ENCODE measurements at places on chromosomes 7 and 10. TPM values are rescaled to one million over a fixed set of nuclear protein-coding genes. Genes with fewer than 3 reads are reported as not detected.

The MYL10 gene
- total RNA-seq, result not detected

The UTF1 gene
- total RNA-seq, result not detected

- no peaks in the 10 kb centered on the region for H3K27me3 ChIP-seq
- peaks cover 9% of the 10 kb centered on the region for H3K4me1 ChIP-seq
- peaks cover 54% of the 10 kb centered on the region for H3K36me3 ChIP-seq
- no peak overlapping the region for H3K4me3 ChIP-seq
- no peak overlapping the region for H3K27ac ChIP-seq
- no peak for DNase-seq
Observed at GRCh38 chr7:100677308-100678267, 4.0 kb downstream of the GNB2 start.

DNA sequence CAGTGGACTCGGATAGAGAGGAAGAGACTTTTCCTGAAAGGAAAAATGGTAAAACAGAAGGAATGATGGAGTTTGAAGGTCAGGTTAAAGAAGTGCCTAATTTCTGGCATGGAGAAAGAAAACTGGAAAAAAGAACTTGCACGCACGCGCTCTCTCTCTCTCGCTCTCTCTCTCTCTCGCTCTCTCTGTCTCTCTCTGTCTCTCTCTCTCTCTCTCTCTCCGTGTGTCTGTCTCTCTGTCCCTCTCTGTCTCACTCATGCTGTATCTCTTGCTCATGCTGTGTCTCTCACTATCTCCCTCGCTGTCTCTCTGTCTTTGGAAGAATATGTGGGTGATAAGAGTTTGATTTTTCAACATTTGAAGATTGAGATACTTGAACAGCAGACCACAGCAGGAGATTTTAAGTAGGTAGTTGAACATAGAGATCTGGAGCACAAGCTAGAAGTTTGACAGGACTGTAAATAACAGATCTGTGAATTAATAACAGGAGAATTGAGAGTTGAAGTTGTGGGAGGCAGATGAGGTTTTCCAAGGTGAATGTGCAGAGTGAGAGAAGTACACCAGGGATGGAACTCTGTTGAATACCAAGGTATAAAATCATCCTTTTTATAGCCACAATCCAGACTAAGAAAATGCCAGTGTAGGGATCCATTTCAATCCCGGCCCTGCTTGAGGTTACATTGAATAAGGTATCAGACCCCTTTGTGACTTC lies 33.1 kb downstream of the ADD3 start:
- no peaks in the 10 kb centered on the region for H3K27me3 ChIP-seq
- no peak overlapping the region for H3K4me3 ChIP-seq
- H3K36me3 ChIP-seq, result peaks cover under 1% of the 10 kb centered on the region

GRCh38 chr10:76973091-76974016 lies 664.3 kb downstream of the KCNMA1 start:
- no peaks in the 10 kb centered on the region for H3K4me1 ChIP-seq
- DNase-seq, result peak; percentile 30
- no peaks in the 10 kb centered on the region for H3K36me3 ChIP-seq
- H3K27me3 ChIP-seq, result peaks cover 3% of the 10 kb centered on the region
- H3K27ac ChIP-seq, result no peak overlapping the region

GRCh38 chr10:97074256-97075145 lies 111.3 kb downstream of the SLIT1 start:
- DNase-seq, result no peak
- H3K27me3 ChIP-seq, result peaks cover 57% of the 10 kb centered on the region
- H3K4me3 ChIP-seq, result no peak overlapping the region
- no peaks in the 10 kb centered on the region for H3K36me3 ChIP-seq

The TMEM130 gene
- total RNA-seq, result 1.1 TPM

GRCh38 chr10:71006506-71006905 lies 118.1 kb upstream of the PCBD1 start:
- H3K4me1 ChIP-seq, result no peaks in the 10 kb centered on the region
- no peaks in the 10 kb centered on the region for H3K36me3 ChIP-seq
- H3K27me3 ChIP-seq, result peaks cover 21% of the 10 kb centered on the region
- no peak overlapping the region for H3K27ac ChIP-seq
- H3K4me3 ChIP-seq, result no peak overlapping the region

The STOX1 gene
- total RNA-seq, result 0.18 TPM

- H3K4me1 ChIP-seq, result peaks cover 18% of the 10 kb centered on the region
- H3K4me3 ChIP-seq, result no peak overlapping the region
- H3K27me3 ChIP-seq, result no peaks in the 10 kb centered on the region
- H3K36me3 ChIP-seq, result no peaks in the 10 kb centered on the region
- DNase-seq, result no peak
- no peak overlapping the region for H3K27ac ChIP-seq
Observed at GRCh38 chr10:97548828-97549455, 23.6 kb upstream of the ANKRD2 start.

DNA sequence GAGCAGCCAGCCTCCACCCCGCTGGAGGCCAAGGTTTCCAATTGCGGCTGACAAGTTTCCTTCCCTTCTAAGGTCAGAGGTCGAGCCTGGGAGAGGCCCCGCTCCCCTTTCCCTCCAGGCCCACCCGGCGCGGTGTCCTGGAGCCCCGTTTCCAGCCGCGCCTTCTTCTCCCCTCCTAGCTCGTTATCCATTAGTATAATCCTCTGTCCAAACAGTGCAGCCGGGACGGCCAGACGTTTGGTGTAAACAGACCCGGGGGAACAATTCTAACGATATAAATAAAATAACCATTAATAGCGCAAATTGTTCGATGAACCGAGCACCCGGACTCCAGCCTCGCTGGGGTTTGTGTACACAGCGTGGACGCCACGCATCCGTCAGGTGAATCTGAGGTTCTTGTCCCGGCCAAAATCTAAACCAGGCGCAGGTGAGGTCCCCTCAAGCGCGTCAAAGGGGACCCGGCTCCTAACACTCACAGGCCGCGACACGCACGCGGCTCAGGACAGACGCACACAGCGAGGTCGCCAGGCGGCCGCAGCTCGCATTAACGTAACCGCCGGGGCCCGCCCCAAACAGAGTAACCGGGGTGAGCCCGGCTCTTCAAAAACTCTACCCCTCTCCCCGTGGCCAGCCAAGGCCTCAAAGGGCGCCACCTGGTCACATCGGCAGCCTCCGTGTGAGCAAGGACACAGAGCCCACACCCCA lies 10.8 kb upstream of the NKX2-3 start:
- H3K4me3 ChIP-seq, result no peak overlapping the region
- peaks cover 76% of the 10 kb centered on the region for H3K27me3 ChIP-seq
- no peak overlapping the region for H3K27ac ChIP-seq
- no peaks in the 10 kb centered on the region for H3K4me1 ChIP-seq

DNA sequence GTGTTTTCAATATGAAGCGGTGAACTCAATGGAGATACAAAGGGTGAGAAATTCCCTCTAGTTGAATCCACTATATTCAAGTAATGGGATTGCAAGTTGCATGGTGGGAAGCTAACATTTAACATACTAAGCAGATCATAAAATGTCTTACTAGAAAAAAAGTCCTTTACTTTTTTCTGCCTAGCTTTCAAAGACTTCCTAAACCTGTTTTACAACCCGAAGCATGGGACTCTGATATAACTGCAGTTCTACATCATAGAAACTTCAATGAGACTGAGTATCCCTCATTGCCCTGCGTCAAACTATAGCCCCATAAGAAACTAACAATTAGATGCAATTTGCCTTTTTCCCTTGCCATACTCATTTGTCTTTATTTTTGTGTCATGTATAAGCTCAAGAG lies 179.9 kb downstream of the RTKN2 start:
- no peak overlapping the region for H3K4me3 ChIP-seq
- no peaks in the 10 kb centered on the region for H3K27me3 ChIP-seq
- peaks cover 34% of the 10 kb centered on the region for H3K4me1 ChIP-seq
- DNase-seq, result no peak

DNA sequence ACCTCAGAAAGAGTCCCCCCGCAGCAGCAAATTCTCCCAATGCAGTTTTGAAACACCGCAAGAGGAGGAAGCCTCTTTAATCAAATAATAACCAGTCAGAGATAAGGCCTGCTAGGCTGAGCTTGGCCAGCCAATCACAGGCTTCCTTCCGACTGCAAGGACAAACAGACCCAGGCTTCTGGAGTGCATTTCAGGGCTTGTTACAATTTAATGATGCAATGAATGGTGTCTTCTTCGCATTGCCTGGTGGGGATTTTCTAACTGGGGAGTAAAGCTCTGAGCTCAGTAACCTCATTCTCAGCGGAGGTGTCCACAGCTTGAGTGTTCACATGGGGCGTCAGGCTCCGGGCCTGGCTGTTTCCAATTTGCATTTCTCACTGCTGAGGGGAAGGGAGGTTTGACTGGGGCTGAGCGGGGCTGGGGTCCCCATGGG lies 31.8 kb upstream of the GPAM start:
- no peaks in the 10 kb centered on the region for H3K4me1 ChIP-seq
- H3K36me3 ChIP-seq, result no peaks in the 10 kb centered on the region
- peaks cover 2% of the 10 kb centered on the region for H3K27me3 ChIP-seq
- H3K4me3 ChIP-seq, result no peak overlapping the region

GRCh38 chr7:18890885-18891621 lies 226.4 kb downstream of the TWIST1 start:
- H3K36me3 ChIP-seq, result no peaks in the 10 kb centered on the region
- H3K4me1 ChIP-seq, result peaks cover 5% of the 10 kb centered on the region
- no peaks in the 10 kb centered on the region for H3K27me3 ChIP-seq
- peak; percentile 39 for DNase-seq

GRCh38 chr7:107206136-107206535 lies 37.3 kb downstream of the HBP1 start:
- peaks cover 4% of the 10 kb centered on the region for H3K4me1 ChIP-seq
- peaks cover 27% of the 10 kb centered on the region for H3K36me3 ChIP-seq
- H3K27ac ChIP-seq, result no peak overlapping the region
- H3K27me3 ChIP-seq, result no peaks in the 10 kb centered on the region
- no peak overlapping the region for H3K4me3 ChIP-seq

GRCh38 chr7:19275000-19275399 lies 129.8 kb upstream of the FERD3L start:
- no peaks in the 10 kb centered on the region for H3K27me3 ChIP-seq
- DNase-seq, result no peak
- H3K4me1 ChIP-seq, result no peaks in the 10 kb centered on the region

The MOGAT3 gene
- total RNA-seq, result not detected

The AKR1C4 gene
- total RNA-seq, result not detected

- no peak overlapping the region for H3K4me3 ChIP-seq
- no peaks in the 10 kb centered on the region for H3K36me3 ChIP-seq
- H3K27me3 ChIP-seq, result peaks cover 2% of the 10 kb centered on the region
- no peaks in the 10 kb centered on the region for H3K4me1 ChIP-seq
- no peak overlapping the region for H3K27ac ChIP-seq
- peak; percentile 79 for DNase-seq
Observed at GRCh38 chr10:36023939-36024338, 381.8 kb upstream of the FZD8 start.

The SUN3 gene
- not detected for total RNA-seq

The INSYN2A gene
- 0.18 TPM for total RNA-seq

DNA sequence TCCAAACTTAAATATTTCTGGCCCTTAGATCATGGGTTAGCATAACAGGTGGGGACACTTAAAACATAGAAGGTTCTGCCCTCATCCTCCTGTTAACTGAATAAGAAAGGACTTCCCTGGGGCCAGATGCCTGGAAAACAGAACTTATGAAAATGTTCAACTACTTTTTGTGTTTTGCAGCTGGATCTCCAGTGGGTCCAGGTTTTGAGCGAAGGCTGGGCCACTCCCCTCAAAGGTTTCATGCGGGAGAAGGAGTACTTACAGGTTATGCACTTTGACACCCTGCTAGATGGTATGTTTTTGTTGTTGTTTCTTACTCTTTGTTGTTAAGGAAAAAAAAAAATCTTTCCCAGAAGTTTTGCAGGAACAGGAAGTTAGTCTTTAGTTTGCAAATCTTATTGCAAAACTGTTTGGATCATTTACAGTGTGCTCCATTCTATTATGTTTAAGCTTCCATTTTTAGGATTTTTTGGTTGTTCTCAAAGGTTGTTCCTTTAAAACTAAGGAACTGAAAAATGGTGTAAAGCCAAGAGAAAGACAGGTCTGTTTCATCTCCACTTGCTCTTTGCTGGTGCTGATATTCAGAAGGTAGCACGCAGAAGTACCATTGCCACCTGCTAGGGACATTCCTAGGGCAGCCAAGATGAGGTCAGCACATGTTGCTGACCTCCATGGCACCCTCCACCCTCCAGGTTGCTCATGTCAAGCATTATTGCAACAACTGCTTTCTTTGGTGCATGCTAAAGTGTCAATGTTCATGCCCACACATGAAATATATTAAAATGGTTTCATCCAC lies 56.1 kb downstream of the PAPSS2 start:
- no peaks in the 10 kb centered on the region for H3K27me3 ChIP-seq
- H3K27ac ChIP-seq, result no peak overlapping the region
- no peak overlapping the region for H3K4me3 ChIP-seq
- H3K36me3 ChIP-seq, result peaks cover 24% of the 10 kb centered on the region
- DNase-seq, result no peak
- no peaks in the 10 kb centered on the region for H3K4me1 ChIP-seq

GRCh38 chr7:20598459-20599309 lies 16.8 kb upstream of the ABCB5 start:
- H3K4me1 ChIP-seq, result no peaks in the 10 kb centered on the region
- no peaks in the 10 kb centered on the region for H3K36me3 ChIP-seq
- no peak overlapping the region for H3K4me3 ChIP-seq
- peak; percentile 71 for DNase-seq
- H3K27ac ChIP-seq, result no peak overlapping the region

DNA sequence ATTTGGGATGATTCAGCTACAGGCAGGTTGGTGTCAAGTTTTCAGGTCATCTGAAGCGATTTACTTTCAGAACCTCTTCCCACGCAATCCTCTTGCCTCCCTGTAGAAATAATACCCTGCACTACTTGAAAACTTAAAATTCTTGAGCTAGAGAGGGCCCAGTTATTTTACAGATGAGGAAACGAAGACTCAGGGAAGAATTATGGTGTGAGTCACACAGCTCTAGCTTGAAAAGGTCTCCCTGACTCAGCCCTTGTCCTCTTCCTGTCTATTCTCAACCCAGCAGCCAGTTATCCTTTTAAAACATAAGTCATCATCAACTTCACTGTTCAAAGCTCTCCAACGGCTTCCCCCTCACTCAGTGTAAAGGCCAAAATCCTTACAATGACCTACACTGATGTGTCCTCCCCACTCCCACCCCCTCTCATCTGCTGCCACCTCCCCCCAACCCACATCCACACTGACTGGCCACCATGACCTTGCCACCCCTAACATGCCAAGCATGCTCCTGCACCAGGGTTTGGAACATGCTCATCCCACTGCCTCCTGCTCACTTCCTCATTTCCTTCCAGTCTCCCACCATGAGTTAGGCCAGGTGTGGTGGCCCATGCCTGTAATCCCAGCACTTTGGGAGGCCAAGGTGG lies 3.4 kb downstream of the DNMBP start:
- H3K4me3 ChIP-seq, result peak overlapping the region; percentile 28
- H3K27me3 ChIP-seq, result no peaks in the 10 kb centered on the region
- peak overlapping the region; percentile 82 for H3K27ac ChIP-seq

The BAMBI gene
- 19.4 TPM for total RNA-seq

The GNAT3 gene
- total RNA-seq, result not detected

DNA sequence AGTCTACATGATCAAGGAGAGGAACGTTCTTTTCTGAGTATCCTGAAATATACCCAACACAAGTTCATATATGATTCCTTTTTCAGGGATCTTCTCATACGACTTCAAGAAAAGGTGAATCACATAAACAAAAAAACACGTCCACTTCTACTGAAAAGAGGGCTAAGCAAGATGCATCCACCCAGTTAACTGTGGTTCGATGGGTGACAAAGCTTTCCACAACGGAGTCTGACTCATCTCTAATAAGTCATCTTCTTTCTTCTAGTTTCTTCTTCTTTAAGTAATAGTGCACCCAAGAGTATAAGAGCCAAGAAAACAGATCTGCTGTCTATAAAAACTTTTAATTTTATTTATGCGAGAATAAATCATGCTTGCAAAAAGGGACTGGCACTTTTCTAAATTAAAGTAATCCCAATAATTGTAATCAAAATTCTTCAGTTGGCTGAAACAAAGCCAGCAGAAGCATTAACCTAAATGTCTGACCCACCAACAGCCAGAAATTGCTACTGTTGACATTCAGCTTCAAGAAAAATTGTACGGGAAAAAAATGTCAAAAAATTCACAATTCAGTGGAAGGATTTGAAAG lies 146.9 kb upstream of the ANK3 start:
- no peak overlapping the region for H3K27ac ChIP-seq
- DNase-seq, result peak; percentile 61
- H3K27me3 ChIP-seq, result peaks cover 6% of the 10 kb centered on the region
- no peaks in the 10 kb centered on the region for H3K4me1 ChIP-seq
- no peaks in the 10 kb centered on the region for H3K36me3 ChIP-seq

The MLXIPL gene
- total RNA-seq, result not detected

Measured in IMR-90 (cell line).